ENCODE measurements at places on chromosomes 5 and 9. TPM values are rescaled to one million over a fixed set of nuclear protein-coding genes. Genes with fewer than 3 reads are reported as not detected.

ARL14EPL gene
- not detected for total RNA-seq

SEPTIN8 gene
- 70.7 TPM for total RNA-seq

SURF1 gene
- total RNA-seq = 40.6 TPM

IFNB1 gene
- not detected for total RNA-seq

PRELID2 gene
- total RNA-seq = 97.3 TPM

DNA sequence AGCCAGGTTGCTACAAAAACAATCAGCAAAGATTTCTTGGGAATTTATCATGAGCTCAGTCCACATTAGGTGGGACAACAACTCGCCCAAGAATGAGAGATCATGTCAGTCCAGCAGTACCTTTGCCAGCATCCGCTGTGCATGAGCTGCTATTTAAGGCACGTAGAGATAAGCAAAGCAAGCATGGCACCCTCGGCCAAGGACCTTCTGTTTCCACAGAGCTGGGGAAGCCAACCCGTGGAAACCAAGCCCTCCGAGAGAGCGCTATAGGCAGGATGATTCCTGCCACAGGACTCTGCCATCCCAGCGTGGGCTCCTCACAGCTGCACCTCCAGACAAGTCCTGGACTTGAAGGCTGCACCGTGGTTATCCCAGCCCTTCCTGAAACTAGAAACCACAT lies 189.5 kb upstream of the PPP1R26 start:
- H3K36me3 ChIP-seq = no peaks in the 10 kb centered on the region
- no peak overlapping the region for H3K27ac ChIP-seq
- peaks cover 11% of the 10 kb centered on the region for H3K27me3 ChIP-seq
- H3K4me3 ChIP-seq = no peak overlapping the region
- no peaks in the 10 kb centered on the region for H3K4me1 ChIP-seq

GRCh38 chr5:112546946-112547592 lies 128.0 kb upstream of the EPB41L4A start:
- no peak overlapping the region for H3K27ac ChIP-seq
- no peak for DNase-seq
- no peaks in the 10 kb centered on the region for H3K4me1 ChIP-seq
- H3K4me3 ChIP-seq = no peak overlapping the region
- H3K36me3 ChIP-seq = no peaks in the 10 kb centered on the region

GRCh38 chr5:98489021-98489420 lies 284.4 kb upstream of the RGMB start:
- no peak overlapping the region for H3K27ac ChIP-seq
- H3K36me3 ChIP-seq = no peaks in the 10 kb centered on the region
- no peak for DNase-seq
- H3K4me3 ChIP-seq = no peak overlapping the region
- no peaks in the 10 kb centered on the region for H3K4me1 ChIP-seq

- H3K36me3 ChIP-seq = no peaks in the 10 kb centered on the region
- no peak for DNase-seq
- H3K27ac ChIP-seq = no peak overlapping the region
These were observed 175.6 kb upstream of the CCNH start for GRCh38 chr5:87588316-87588715.

GRCh38 chr5:170252720-170253350 lies 20.1 kb downstream of the C5orf58 start:
- peaks cover under 1% of the 10 kb centered on the region for H3K36me3 ChIP-seq
- H3K4me1 ChIP-seq = no peaks in the 10 kb centered on the region
- no peak overlapping the region for H3K4me3 ChIP-seq
- no peak for DNase-seq
- no peak overlapping the region for H3K27ac ChIP-seq

DNA sequence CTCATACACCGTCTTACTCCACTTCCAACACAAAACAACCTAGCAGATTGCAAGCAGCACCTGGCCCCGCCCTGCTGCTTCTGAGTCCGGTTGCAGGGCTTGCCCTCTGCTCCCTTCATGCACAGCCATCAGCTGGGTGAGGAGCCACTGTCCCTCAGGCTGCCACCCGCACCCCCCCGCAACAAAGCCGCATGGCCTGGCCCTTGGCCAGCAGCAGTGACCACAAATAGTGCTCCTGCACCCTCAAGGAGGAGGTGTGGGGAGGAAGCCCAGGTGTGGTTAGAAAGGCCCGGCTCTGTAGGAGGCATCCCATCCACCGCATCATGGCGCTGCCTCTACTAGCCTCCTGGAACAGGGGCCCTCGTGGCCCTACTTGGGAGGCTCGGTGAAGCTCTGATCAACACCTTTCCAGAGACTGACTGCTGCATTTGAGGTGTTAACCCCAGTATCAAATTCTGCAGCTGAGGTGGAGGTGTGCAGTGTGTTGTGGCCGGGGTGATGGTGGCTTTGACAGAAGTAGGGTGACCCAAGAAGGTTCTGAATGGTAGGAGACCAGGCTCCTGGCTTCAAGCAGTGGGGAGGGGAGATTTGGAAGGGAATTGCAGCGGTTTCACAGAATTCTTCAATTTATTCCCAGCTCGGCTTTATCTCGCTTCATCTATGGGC lies 52.7 kb downstream of the WNK2 start:
- no peaks in the 10 kb centered on the region for H3K36me3 ChIP-seq
- H3K27ac ChIP-seq = peak overlapping the region; percentile 26
- no peak overlapping the region for H3K4me3 ChIP-seq
- no peak for DNase-seq
- H3K4me1 ChIP-seq = peaks cover 33% of the 10 kb centered on the region

DNA sequence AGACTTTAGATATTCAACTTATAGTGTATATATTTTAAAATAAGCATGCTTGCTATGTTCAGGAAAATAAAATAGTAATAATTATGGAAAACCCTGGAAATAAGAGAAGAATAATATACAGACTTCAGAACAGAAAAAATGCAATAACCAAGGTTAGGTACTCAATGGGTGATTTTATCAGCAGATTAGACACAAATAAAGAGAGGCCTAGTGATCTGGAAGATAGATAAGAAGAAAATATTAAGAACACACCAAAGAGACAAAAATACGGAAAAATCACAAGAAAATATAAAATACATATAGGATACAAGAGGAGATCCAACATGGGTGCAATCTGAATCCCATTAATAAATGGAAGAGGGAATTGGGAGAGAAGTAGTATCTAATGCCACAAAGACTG lies 1348.5 kb upstream of the WWC1 start:
- H3K36me3 ChIP-seq = no peaks in the 10 kb centered on the region
- no peak overlapping the region for H3K4me3 ChIP-seq
- no peaks in the 10 kb centered on the region for H3K27me3 ChIP-seq
- DNase-seq = no peak
- H3K27ac ChIP-seq = no peak overlapping the region
- H3K4me1 ChIP-seq = no peaks in the 10 kb centered on the region

GRCh38 chr5:113226116-113226736 lies 208.6 kb downstream of the TSSK1B start:
- no peak for DNase-seq
- H3K36me3 ChIP-seq = no peaks in the 10 kb centered on the region
- no peaks in the 10 kb centered on the region for H3K4me1 ChIP-seq

DNA sequence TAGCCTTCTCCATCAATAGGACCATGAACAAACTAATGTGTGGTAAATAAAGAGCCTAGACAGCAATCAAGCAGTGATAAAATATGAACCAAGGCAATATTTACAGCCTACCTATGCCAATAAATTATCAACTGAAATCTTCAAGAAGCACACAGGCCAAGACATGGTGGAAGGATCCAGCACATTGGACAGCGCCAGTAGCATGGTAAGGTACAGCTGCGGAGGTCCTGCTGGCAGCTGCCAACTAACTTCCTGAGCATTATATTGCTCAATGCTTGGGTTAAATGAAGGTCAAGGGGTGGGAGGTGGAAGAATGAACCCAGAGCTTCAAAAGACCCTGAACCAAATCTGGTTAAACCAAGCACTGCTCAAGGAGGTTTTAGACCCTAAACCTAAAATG lies 16.5 kb upstream of the SPDL1 start:
- DNase-seq = no peak
- H3K4me3 ChIP-seq = no peak overlapping the region
- no peaks in the 10 kb centered on the region for H3K4me1 ChIP-seq
- no peaks in the 10 kb centered on the region for H3K36me3 ChIP-seq
- H3K27ac ChIP-seq = no peak overlapping the region
- H3K27me3 ChIP-seq = peaks cover 15% of the 10 kb centered on the region

DNA sequence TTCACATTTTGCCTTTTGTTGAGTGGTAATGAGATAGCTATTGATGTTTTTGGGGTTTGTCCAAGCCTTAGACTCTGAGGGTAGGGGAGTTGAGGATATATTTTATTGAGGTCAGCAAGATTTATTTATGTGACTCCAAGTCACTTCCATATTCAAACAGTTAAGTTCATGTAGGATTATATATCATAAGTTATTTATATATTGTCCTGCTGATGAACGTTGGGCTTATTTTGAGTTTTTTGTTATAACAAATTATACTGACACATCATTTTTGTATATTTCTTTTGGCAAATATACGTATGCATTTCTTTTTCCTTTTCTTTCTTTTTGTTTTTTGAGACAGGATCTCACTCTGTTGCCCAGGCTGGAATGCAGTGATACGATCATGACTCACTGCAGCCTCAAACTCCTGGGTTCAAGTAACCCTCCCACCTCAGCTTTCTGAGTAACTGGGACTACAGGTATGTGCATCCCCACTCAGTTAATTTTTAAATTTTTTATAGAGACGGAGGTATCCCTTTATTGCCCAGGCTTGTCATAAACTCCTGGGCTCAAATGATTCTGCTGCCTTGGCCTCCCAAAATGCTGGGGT lies 23.5 kb upstream of the IL12B start:
- no peaks in the 10 kb centered on the region for H3K4me1 ChIP-seq
- H3K36me3 ChIP-seq = no peaks in the 10 kb centered on the region
- no peak for DNase-seq
- no peaks in the 10 kb centered on the region for H3K27me3 ChIP-seq

GRCh38 chr5:72245546-72245945 lies 74.5 kb downstream of the MRPS27 start:
- no peaks in the 10 kb centered on the region for H3K36me3 ChIP-seq
- peak overlapping the region; percentile 33 for H3K27ac ChIP-seq
- H3K27me3 ChIP-seq = no peaks in the 10 kb centered on the region
- peaks cover 28% of the 10 kb centered on the region for H3K4me1 ChIP-seq
- H3K4me3 ChIP-seq = no peak overlapping the region

- H3K27ac ChIP-seq = no peak overlapping the region
- no peaks in the 10 kb centered on the region for H3K27me3 ChIP-seq
- H3K36me3 ChIP-seq = no peaks in the 10 kb centered on the region
- H3K4me1 ChIP-seq = no peaks in the 10 kb centered on the region
- DNase-seq = no peak
These were observed 107.4 kb downstream of the JAKMIP2 start for GRCh38 chr5:147675168-147675567.

DNA sequence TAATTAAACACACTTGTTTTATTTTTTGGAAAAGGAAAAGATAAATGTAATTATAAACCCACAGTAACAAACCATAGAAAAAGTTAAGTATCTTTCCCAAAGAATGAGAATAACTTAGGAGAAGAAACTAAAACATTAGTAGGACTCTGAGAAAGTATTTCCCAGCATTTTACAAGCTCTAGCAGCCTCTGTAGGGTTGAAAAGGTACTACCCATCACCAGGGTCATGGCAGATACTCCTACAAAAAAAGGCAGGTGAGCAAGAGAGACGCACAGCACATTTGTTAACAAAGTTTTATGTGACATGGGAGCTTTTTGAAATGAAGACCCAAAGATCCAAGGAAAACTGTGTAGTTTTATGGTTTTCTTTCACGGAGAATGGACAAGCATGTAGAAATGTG lies 77.7 kb upstream of the FAM169A start:
- H3K4me3 ChIP-seq = no peak overlapping the region
- H3K4me1 ChIP-seq = no peaks in the 10 kb centered on the region
- H3K27me3 ChIP-seq = no peaks in the 10 kb centered on the region
- H3K36me3 ChIP-seq = no peaks in the 10 kb centered on the region

DNA sequence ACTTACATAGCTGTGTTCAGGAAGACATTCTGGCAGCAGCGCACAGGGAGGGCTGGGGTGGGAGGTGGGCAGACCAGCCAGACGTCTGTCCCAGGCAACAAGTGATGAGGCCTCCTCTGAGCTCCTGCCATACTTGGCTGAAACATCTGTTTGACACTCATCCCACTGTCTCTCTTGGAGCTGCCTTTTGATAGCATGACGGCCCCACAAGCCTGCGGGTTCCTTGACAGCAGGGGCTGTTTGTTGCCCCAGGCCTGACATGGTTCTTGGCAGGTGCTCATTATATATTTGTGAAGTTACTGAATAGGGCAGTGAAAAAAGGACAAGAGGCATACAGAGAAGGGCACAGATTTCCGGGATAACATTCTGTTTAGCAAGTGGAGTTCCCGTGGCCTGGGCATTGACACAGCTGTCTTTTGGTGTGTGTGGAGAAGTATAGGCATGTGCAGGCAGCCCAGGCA lies 22.2 kb upstream of the B4GALT1 start:
- peaks cover 31% of the 10 kb centered on the region for H3K4me1 ChIP-seq
- no peaks in the 10 kb centered on the region for H3K27me3 ChIP-seq
- no peaks in the 10 kb centered on the region for H3K36me3 ChIP-seq
- no peak for DNase-seq
- no peak overlapping the region for H3K27ac ChIP-seq
- no peak overlapping the region for H3K4me3 ChIP-seq

GRCh38 chr5:158120760-158121159 lies 261.8 kb upstream of the CLINT1 start:
- H3K4me1 ChIP-seq = no peaks in the 10 kb centered on the region
- no peak overlapping the region for H3K27ac ChIP-seq
- DNase-seq = no peak
- H3K27me3 ChIP-seq = no peaks in the 10 kb centered on the region
- H3K4me3 ChIP-seq = no peak overlapping the region

DNA sequence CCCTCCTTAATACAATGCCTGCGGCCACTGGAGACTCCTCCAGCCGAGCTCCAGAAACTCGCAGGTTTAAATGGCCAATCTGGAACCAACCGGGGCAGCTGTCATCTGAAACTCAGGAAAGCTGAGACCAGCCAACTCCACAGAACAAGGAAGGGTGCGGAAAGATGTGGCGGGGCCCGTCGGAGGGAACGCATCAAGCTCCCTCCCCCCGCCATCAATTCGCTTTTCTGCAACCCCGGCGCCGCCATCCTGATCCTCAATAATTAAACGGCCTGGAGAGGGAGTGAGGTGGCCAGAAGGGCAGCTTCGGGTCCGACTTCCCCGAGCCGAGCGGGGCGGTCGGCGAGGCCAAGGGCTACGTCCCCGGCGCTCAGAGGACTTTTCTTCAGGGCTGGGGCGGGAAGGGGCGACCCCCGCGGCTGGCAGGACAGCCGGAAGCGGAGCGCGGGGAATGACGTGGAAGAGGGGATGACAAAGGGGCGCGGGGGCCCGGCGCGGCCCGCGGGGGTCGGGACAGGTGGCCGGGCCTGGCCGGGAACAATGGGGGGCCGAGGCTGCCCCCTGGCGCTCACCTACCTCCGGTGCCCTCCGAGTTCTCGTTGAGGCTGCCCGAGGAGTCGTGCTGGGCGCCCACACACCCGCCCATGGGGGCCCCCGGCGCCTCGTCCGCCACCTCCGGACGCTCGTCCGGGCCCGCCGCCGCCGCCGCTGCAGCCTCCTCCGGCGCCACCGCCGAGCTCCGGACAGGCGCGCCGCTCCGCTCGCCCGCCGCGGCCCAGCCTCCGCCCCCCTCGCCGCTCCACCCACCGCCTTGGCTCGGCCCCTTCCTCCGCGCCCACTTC lies at the start of gene UBTD2:
TSS of gene UBTD2 (minus strand) at position 745 of the 842 bp plus-strand sequence. CDS start at position 646, 99 bp downstream.
- H3K27ac ChIP-seq = peak within 1 kb of the TSS; percentile 88
- H3K4me3 ChIP-seq = peak within 1 kb of the TSS; percentile 89
- peaks cover 14% of the 10 kb centered on the region for H3K4me1 ChIP-seq
- H3K36me3 ChIP-seq = no peaks in the 10 kb centered on the region

GRCh38 chr5:147479444-147479843 lies 30.4 kb downstream of the DPYSL3 start:
- no peaks in the 10 kb centered on the region for H3K36me3 ChIP-seq
- H3K27ac ChIP-seq = peak overlapping the region; percentile 14
- no peak for DNase-seq
- H3K4me3 ChIP-seq = no peak overlapping the region
